Hair follicular keratinocyte (primary cell): ENCODE measurements at places on chromosomes 3 and 15. TPM values are rescaled to one million over a fixed set of nuclear protein-coding genes. Genes with fewer than 3 reads are reported as not detected.

SAMMSON gene
- not detected in 2 replicates for total RNA-seq

PRTG gene
- total RNA-seq: under 0.01 TPM in 1 of 2 replicates, not detected in the other

CCNDBP1 gene
- 32.0 and 55.1 TPM in 2 replicates for total RNA-seq

EIF4G1 gene
- 319 and 487 TPM in 2 replicates for total RNA-seq

KCNMB2 gene
- total RNA-seq: not detected in 2 replicates

NR2F2 gene
- total RNA-seq: 2.3 and 3.9 TPM in 2 replicates

CTDSPL gene
- total RNA-seq: 37.0 and 39.4 TPM in 2 replicates

KBTBD12 gene
- total RNA-seq: not detected in 2 replicates

MINAR1 gene
- 0.08 and 0.23 TPM in 2 replicates for total RNA-seq

NCKIPSD gene
- total RNA-seq: 15.8 and 19.2 TPM in 2 replicates

KIF7 gene
- total RNA-seq: 4.5 and 6.2 TPM in 2 replicates

FMN1 gene
- total RNA-seq: 0.23 and 0.80 TPM in 2 replicates

DLEC1 gene
- not detected in 2 replicates for total RNA-seq

TMCO5A gene
- not detected in 2 replicates for total RNA-seq

CCR8 gene
- total RNA-seq: not detected in 2 replicates

CORO2B gene
- total RNA-seq: 1.0 and 4.1 TPM in 2 replicates

KLHL40 gene
- not detected in 2 replicates for total RNA-seq

RLBP1 gene
- not detected in 2 replicates for total RNA-seq

PRICKLE2 gene
- total RNA-seq: 7.5 and 8.4 TPM in 2 replicates

IGF2BP2 gene
- 116 and 138 TPM in 2 replicates for total RNA-seq

CLDN18 gene
- not detected in 2 replicates for total RNA-seq
